ENCODE measurements at places on chromosomes 1 and 21.

DNA sequence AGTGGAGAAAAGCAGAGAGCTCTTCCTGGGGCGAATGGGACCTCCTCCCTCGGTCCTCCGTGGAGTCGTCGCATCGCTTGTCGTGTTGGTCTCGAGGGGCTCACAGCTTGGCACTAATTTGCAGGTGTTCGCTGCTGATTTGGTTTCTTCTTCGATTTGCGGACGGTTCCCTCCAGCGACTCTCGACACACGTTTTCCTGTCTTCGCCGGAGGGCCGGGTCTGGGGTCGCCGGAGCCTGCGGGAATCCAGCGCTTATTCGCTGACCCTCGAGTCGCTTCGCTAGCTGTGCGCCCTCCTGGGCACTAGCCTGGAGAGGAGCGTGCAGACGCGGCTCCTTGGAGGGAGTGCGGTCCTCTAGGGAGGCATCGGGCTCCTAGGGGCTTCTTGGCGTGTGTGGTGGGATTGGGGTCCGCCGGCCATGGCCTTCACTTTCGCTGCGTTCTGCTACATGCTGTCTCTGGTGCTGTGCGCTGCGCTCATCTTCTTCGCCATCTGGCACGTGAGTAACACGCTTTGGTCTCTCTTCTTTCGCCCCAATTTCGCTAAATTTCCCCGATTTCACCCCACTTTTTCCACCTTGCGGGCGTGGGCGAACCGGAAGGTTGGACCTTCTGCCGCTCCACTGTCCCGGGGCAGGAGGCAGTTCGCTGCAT lies 766 bp downstream of the CNIH3 start:
- no peak for DNase-seq

DNA sequence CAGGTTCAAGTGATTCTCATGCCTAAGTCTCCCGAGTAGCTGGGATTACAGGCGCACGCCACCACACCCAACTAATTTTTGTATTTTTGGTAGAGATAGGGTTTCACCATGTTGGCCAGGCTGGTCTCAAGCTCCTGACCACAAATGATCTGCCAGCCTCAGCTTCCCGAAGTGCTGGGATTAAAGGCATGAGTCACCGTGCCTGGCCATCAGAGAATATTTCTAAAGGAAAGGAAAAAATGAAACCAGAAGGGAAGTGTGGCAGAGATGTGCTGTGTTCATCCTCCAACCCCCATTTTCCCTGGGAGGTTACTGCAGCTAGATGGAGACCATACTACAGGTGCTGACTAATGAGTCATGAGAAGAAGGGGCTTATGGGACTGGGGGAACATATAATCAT lies 964.1 kb downstream of the TTLL7 start:
- DNase-seq: no peak

- no peak for DNase-seq
Measured at GRCh38 chr1:77950873-77951272, 28.0 kb downstream of the FUBP1 start.

DNA sequence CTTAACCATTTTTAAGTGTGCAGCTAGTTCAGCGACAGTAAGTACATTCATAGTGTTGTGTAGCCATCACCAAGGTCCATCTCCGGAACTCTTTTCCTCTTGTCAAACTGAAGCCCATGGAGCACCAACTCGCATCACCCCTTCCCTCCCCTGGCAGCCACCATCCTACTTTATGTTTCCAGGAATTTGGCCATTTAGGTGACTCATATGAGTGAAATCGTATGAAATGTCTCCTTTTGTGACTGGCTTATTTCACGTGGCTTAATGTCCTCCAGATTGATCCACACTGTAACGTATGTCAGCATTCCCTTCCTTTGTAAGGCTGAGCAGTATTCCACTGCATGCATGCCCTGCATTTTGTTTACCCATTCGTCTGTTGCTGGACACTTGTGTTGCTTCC lies 2.5 kb downstream of the COL6A2 start:
- no peak for DNase-seq

DNA sequence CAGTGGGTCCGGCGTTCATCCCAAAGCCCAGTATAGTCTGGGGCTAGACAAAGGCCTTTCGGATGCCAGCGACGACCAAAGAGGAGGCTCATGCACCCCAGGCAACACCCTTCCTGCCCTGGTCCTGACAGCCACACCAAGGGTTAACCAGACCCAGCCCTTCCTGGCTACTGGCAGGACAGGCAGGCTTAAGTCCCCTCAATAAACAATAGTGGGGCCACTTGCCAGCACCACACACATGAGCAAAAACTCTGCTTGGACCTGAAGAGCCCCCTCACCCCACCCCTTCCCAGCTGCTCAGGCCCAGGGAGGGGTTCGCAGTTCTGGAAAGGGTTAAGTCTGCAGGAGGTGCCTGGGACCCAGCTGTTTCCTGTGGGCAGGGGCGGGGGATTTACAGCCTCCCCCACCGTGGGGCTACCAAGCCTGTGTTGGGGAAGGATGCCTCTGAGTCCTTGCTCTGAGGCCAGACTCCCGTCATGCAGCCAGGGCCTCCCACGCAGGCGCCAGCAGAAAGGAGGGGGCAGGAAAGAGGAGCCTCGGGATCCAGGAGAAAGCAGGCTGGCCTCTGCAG lies 18.2 kb downstream of the PHLDA3 start:
- DNase-seq: no peak

DNA sequence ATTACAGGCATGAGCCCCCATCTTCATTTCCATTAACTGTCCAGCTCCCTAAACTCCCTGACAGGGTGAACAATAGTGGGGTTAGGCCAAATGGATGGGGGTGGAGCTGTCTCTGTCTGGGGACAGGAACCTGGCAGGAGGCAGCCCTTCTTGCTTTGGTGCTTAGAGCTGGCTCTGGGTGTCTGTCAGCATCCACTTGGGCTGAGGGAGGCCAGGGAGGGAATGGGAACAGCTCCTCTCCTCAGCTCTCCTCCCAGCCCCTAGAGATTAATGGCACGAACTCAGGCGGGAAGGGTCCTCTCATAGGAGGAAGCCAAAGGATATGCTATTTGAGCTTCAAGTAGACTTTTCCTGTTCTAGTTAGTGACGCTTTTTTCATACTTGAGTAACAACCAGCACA lies 11.1 kb upstream of the ETV3L start:
- no peak for DNase-seq

- DNase-seq: no peak
Measured at GRCh38 chr1:234176000-234176399, 197.3 kb upstream of the COA6 start.

- no peak for DNase-seq
Measured at GRCh38 chr1:67441739-67442281, 11.6 kb upstream of the SERBP1 start.

DNA sequence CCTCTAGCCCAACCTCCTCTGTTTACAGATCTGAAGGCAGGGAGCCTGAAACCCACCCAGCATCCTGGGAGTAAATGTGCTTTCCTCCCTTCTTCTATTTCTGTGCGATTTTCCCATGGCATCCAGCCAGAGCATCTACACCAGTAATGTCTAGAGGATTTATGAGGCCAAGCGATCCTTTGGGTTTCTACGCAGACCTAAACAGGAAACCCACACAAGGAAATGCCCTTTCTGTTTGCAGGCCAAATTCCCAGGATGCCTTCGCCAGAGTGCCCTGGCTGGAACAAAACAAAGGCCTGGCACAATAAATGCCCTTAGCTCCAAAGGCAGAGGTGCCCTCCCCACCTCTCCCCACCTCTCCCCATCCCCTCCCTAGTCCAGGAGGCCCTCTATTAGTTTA lies 110.5 kb upstream of the CDC42BPA start:
- DNase-seq: no peak

DNA sequence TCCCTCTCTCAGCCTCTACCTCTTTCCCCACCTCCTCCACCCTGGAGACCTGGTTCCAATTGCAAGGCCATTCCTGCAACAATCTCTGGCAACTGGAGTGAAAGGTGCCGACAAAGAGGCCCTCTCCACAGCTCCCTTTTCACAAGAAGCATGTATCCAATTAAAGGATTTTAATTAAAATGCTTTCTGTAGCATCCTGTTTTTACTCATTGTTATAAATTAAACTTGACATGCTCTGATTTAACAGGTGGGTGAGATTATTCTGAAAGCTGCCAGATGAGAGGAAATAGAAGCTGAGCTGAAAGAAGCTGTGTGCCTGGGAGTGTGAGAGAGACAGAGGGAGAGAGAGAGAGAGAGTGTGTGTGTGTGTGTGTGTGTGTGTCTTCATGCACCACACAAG lies 160.5 kb downstream of the TBX15 start:
- DNase-seq: no peak

DNA sequence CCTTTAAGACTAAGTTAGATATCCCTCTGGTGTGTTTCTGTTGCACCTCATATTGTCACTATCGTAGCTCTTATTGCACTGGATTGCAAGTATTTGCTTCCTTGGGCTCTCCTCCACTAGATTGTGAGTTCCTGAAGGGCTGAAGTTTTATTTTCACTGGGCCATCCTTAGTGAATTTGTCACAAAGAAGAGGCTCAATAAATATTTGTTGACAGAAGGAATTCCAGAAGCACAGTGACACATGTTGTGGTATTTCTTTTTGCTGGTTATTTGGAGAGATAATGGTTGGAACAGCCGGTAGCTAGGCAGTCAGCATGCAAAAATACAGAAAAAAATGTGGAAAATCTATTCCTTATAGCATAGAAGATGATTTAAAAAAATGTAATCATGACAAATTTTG lies 129.9 kb upstream of the ZRANB2 start:
- no peak for DNase-seq

- no peak for DNase-seq
Measured at GRCh38 chr21:31371715-31372470, 27.8 kb upstream of the TIAM1 start.

- no peak for DNase-seq
Measured at GRCh38 chr1:152888126-152888525, 10.0 kb downstream of the SMCP start.

- DNase-seq: no peak
Measured at GRCh38 chr1:186178426-186179043, 196.5 kb downstream of the TPR start.

- DNase-seq: peak; percentile 94
Measured at GRCh38 chr1:26500488-26501175, 28.4 kb downstream of the HMGN2 start.

- no peak for DNase-seq
Measured at GRCh38 chr1:67704351-67704750, 19.4 kb downstream of the GADD45A start.

Measured in chondrocyte (in vitro differentiated cells).